ENCODE measurements at places on chromosomes 3 and 15.

DNA sequence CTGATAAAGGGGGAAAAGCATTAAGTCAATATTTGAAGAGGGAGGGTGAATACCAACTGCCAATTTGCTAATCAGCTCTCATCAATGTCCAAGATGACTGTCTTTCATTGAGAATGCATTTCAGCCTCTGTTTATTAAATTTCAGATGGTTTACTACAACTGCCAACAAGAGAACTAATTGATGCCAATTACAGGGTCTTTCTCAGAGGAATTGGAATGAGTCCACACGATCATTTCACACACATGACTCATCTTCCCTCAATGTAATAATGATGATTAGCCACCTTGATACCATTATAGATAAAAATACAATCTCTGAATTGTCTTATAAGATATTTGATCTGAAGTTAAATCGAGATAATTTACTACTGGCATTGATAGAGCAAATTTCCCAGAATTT is 1274.4 kb downstream of the ROBO2 start:
- DNase-seq: no peak

DNA sequence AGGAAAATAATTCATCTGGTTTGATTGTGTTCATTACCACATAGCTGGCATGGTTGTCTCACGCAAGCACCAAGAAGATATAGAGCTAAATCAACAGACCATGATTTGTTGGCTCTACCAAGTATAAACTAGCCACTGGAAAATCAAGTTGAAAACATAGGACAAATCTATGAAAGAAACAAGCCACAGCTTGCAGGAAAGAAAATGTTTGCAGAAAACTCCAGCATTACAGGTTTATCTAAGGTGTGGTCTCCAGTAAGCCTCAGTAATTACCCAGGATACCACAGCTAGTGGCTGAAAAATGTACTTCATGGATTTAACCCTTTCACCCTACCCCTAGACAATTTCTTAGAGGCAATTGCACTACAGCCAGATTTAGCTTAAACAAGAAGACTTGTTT is 340.6 kb downstream of the SOX2 start:
- no peak for DNase-seq

- DNase-seq: no peak
Observed at GRCh38 chr3:162082516-162082915, 585.9 kb downstream of the OTOL1 start.

- no peak for DNase-seq
Observed at GRCh38 chr3:5899014-5899761, 711.7 kb downstream of the EDEM1 start.

GRCh38 chr3:50150863-50151686 is 4.0 kb upstream of the SEMA3F start:
- DNase-seq: no peak

- no peak for DNase-seq
Observed at GRCh38 chr15:71458089-71458660, 342.9 kb downstream of the THSD4 start.

- DNase-seq: no peak
Observed at GRCh38 chr3:177061369-177061768, 135.9 kb downstream of the TBL1XR1 start.

DNA sequence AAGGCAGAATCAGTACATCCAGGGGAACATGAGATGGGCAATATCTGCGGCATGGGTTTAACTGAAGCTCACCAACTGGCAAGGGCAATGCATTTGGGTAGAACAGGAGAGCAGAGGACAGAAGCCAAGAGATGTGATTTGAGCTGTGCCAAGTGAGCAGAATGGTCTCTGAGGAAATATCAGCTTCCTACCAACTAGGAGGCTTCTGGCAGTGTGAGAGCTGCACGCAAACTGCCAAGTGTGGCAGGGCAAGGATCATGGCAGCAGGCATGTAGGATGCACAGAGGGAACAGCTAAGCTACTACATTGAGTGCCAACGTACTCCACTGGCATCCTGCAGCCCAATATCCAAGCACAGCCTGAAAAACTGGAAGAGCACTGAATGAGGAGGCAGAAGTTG is 1036.5 kb downstream of the TUSC7 start:
- no peak for DNase-seq

GRCh38 chr3:124890573-124891190 is 3.5 kb upstream of the ITGB5 start:
- no peak for DNase-seq

DNA sequence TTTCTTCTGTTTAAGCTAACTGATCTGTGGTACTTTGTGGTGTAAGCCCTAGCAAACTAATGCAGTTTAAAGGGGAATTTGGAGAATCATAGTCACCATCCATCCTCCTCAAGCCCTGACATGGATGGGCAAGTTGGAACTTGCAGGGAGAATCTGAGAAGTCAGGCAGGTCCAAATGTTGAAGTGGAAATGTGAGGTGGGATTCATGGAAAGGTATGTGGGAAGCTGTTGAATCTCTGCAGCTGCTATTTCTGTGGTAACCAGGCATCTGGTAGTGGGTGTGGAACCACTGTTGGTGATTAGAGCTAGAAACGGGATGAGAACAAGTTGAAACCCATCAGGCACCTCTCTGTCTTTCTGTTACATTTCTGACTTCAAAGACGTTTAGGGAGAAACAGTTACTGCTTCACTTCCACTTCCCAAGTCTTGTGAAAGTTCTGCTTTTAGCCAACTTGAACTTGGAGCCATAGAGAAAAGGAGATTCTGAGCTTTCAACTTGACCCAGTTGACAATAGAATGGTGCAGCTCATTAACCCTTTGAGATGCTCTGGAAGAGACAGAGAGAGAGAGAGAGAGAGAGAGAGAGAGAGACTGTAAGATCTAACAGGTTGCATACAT is 38.1 kb upstream of the NMNAT3 start:
- DNase-seq: no peak

GRCh38 chr3:150495563-150496168 is 50.6 kb downstream of the SERP1 start:
- no peak for DNase-seq

- no peak for DNase-seq
Observed at GRCh38 chr15:39040861-39041260, 476.2 kb upstream of the RASGRP1 start.

DNA sequence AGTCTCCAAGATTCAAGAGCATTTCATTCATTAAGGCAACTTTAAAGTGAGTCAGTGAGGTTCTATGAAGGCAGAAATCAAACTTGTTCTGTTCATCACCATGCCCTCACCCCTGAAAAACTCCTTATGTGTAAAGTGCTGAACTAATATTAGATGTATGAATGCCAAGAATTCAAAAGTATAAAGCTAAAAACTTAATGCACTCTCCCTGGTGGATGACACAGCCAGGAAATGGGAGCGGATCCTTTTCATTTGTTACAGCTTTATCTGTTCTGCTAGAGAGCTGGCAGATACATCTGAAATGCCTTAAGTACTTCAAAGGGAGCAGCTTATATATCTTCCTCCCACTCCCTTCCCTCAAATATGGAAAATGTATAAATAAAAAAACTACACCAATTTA is 8.2 kb downstream of the TXNRD3 start:
- DNase-seq: no peak

GRCh38 chr3:184186184-184186901 is at the start of gene ABCF3:
TSS of gene ABCF3 (plus strand) at chr3:184186199. CDS start at chr3:184186208, 9 bp downstream.
- DNase-seq: no peak

DNA sequence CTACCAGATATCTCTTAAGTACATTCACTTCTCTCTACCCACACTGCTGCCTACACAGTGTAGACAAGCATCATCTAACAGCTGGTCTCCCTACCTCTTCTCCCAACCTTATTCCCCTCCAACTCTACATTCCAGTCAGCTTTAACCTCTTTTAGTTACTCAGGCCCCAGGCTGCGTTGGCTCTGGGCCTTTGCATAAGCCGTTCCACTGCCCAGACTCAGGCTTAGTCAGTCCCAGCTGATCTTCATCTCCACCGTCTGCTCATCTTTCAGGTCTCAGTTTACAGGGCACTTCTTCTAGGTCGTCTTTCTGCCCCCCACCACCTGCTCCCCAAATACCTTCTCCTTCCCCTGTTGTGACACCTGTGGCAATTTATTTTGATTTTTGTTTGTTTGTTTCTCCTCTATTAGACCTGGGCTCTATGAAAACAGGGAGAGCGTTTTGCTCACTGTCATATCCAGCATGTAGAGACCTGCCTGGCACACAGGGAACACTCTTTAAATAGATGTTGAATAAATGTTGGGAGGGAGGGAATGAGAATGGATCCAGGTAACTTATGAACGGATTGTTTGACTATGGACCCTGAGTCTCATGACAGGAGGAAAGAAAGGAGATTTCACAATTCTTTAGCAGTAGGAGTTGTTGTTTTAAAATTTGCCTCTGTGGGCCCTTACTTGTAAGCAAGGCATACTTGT is 11.1 kb downstream of the SLC27A2 start:
- DNase-seq: no peak

- no peak for DNase-seq
Observed at GRCh38 chr3:152330559-152330958, 61.8 kb downstream of the MBNL1 start.

DNA sequence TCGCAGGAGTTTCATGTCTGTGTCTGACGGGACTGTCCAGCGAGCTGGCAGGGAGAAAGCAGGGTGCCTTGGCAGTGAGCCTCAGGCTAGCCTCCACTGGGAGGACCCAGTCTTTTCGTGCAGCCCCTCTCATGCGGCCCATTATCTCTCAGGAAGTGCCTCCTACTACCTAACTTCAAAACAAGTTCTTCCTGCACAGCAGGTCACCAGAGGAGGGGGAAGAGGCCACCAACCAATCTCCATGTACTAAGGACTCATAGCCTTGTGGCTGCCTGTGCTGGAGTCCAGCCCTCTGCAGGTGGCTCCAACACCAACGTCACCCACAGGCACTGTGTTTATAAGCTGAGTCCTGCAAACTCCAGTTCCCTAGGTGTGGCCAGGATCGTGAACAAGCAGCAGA is 4.8 kb downstream of the VIPR1 start:
- no peak for DNase-seq

Data from stimulated activated CD8-positive, alpha-beta memory T cell treated with anti-CD3 and anti-CD28 coated beads, Interleukin-4, amount 100 ng/mL, for 1 hour (primary cell).